CD4-positive, alpha-beta T cell treated with Interleukin-21 for 1 hour (primary cell): ENCODE measurements at places on chromosomes 5 and 9.

GRCh38 chr5:140136624-140137023, 10.9 kb downstream of the IGIP start:
- DNase-seq: no peak

DNA sequence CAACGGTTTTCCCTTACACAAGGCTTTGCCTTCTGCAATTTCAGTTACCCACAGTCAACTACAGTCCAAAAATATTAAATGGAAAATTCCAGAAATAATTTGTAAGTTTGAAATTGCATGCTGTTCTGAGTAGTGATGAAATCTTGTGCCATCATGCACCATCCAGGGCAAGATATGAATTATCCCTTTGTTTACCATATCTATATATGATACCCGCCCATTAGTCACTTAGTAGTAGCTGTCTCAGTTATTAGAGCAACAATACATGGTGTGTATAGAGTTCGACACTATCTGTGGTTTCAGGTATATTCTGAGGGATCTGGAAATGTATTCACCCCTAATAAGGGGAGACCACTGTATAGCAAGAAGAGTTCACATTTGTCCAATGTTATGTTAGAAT, 29.4 kb downstream of the ERBIN start:
- no peak for DNase-seq

DNA sequence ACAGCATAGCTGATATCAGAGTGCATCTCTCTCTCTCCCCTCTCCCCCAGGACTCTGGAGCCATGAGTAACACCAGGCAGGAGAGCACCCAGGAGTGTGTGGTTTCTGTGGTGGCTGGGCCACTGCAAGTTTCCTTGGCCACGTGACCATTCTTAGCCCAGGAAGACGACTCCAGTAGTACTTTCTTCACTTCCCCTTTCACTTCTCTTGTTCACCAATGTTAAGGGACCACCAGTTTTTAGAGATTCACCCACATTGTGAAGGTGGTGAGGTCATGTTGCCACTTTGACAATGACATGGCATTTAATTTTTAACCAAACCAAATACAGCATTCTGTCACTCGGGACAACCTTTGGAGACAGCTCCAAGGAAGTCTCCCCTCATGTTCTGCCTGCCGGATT, 17.9 kb upstream of the DAPK1 start:
- peak; percentile 17 for DNase-seq

GRCh38 chr5:158301186-158301585, 442.2 kb upstream of the CLINT1 start:
- no peak for DNase-seq

GRCh38 chr5:110179321-110179720, 489.6 kb downstream of the MAN2A1 start:
- DNase-seq: no peak

- no peak for DNase-seq
Observed at GRCh38 chr5:177302354-177303110, 987 bp downstream of the RAB24 start.

- DNase-seq: no peak
Observed at GRCh38 chr9:110847671-110848070, 179.1 kb downstream of the MUSK start.

DNA sequence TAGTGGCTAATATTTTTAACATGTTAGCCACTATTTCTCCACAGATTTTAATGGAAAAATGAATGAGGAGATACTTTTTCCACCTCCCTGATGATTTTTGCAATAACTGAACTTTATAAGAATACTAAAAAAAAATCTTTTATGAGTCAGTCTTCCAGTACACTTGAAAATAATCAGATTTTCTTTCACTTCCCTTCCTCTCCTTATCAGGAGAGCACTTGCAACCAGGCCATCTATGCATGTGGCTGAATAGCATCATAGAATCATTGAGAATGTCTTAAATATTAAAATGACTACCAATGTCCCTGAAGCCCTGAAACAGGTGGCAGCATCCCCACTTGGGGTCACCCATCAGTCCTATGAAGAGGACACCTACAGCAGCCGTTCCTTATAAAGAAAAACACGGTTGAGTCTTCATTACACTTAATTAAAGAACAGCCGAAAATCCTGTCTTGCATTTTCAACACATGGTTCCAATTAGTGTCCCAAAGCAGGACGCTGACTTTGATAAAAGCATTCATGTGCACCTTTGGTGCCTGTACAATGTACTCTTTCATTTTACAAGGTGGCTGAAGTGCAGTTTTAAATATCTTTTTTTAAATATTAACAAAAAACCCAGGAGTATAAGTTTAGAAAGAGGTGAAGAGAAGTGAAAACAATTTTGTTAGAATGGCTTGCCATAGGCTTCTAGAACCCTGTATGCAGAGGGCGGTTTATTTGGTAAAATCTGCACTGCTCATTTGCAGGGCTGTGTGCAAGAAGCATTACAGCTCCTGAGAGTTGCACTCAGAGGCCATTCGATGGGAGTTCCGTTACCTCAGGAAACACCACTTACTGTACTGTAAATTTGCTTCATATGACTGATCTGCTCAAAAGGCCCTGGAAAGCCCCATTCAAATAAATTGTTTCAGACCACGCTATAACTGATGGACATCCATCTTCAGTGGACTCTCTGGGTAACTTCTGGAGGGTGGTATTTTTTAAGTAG, 106.9 kb upstream of the VCAN start:
- DNase-seq: no peak

- DNase-seq: no peak
Observed at GRCh38 chr9:125752070-125752628, 5.0 kb downstream of the PBX3 start.

DNA sequence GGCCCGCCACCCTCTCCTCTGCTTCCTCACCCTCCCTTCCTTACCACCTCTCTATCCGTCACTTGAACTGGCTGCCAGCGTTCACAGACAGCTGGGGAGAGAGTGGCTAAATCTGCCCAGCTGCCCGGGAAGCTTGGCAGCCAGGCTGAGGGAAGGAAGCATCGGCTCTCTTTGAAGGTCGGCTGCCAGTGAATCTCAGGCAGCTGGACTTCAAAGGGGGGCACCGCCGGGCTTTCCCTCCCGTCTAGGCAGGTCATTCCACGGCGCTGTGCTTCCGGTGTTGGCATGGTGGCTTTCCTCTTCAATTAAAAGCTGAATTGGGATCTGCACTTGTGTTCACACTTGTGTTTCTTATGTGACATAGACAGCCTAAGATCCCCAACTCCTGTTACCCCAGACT, 174.0 kb downstream of the GDNF start:
- no peak for DNase-seq

- peak; percentile 58 for DNase-seq
Observed at GRCh38 chr9:71285191-71285656, 163.8 kb upstream of the TRPM3 start.

- no peak for DNase-seq
Observed at GRCh38 chr9:97411440-97411788, 482 bp upstream of the TDRD7 start.

DNA sequence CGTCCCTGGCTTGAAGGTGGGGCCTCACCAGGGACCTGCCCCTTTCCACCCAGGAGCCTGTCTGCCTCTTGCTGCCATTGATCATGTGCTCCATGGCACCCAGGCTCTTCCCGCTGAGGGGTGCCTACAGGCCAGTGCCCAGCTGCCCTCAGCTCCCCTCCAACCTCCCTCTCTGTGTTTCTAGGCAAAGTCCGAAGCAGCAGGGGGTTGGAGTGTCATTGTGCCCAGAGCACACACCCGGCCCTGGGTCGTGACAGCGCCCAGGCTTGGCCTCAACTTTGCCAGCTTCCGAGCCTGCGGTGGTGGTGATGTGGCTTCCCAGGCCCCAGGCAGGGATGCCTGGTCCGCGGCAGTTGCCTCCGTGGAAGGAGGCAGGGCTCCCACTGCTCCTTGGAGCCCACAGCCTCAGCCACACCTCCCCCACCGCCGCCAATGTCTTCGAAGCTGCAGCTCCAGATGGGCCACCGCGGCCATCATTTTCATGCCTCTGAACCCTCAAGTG, 52.4 kb downstream of the GTF3C4 start:
- no peak for DNase-seq

DNA sequence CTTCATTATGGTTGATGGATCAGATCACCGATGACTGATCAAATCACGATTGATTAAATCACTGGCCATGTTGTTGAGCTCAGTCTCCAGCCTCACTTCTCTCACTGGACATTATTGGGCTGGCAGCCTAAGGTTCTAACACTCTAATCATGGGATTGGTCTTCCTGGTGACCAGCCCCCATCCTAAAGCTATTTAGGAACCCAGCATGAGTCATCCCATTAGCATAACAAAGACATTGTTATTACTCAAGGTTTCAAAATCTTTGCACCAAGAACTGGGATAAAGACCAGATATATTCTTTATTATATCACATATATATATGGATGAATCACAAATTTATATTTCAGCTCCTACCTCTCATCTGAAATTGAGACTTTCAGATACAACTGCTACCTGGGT, 272.1 kb upstream of the IL12B start:
- no peak for DNase-seq

DNA sequence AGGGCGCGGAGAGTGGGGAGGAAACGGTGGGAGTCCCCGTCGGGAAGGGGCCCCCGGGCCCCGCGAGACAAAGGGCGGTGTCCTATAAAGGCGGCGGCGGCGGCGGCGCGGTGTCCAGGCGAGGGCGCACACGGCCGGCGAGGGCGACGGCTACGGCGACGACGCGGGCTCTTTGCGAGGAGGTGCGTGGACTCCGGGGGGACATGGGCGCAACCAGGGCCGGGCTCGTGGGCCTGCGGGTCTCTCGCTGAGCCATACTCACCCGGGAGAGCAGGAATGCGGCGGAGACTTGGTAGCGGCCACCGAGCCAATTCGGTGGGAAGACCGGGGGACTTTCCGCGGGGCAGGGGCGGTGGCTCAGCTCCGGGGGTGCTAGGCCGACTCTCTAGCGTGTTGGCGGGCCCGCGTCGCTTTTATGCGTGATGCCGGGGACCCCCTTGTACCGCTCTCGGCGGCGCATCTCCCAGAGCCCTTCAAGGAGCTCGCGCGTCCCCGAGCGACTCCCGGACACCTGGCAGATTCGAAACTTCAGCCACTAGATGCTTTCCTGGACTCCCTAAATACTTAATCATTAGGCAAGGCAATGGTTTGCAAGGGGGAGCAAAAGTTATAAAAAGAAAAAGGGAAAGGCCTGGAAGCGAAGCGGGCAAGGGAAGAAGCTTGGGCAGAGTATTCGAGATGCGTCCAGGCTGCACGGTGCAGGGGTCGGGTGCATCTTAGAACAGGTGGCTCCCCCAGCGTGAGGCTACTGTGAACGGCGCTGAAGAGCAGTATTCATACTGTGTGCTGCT, 5.9 kb upstream of the TAL2 start:
- no peak for DNase-seq

- DNase-seq: no peak
Observed at GRCh38 chr9:123319541-123320339, 36.3 kb upstream of the CRB2 start.

GRCh38 chr9:131817627-131818026, 77.8 kb upstream of the RAPGEF1 start:
- no peak for DNase-seq

- DNase-seq: no peak
Observed at GRCh38 chr5:1037671-1038416, 29.2 kb downstream of the NKD2 start.

DNA sequence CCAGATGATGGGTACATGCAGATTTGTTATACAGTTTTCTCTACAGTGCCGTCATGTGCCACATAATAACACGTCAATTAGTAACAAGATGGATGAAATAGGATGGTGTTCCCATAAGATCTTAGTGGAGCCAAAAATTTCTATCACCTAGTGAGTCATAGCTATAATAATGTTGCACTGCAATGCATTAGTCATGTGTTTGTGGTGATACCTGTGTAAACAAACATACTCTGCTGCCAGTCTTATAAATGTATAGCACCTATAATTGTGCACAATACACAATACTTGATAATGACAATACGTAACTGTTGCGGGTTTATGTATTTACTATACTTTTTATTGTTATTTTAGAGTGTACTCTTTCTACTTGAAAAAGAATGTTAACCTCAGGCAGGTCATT, 865.4 kb downstream of the MAT2B start:
- DNase-seq: no peak

GRCh38 chr5:172418862-172419814, 35.2 kb downstream of the SH3PXD2B start:
- DNase-seq: no peak

DNA sequence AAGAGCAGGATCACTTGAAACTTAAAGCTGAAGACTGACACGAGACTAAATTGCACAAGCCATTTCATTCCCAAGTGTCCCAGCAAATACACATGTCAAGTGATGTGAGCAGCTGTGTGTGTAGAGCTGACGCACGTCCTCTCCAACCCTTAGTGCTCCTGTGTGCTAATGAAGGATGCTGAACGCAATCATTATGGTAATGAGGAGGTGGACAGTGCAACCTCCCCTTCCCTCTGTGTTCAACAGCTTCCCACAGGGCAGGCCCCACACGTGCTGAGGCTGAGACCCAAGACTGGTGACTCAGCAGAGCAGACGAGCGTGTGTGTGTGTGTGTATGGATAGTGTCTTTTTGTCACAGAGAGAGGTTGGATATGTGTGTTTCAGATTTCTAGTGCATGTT, 702.1 kb downstream of the SEMA5A start:
- DNase-seq: no peak

GRCh38 chr5:145660897-145661640, 174.1 kb downstream of the PRELID2 start:
- no peak for DNase-seq
